CD4-positive, alpha-beta T cell treated with Interleukin-6 at 100 ng/mL for 8 hours (primary cell): ENCODE measurements at places on chromosomes 6 and 20.
A peak's percentile ranks its signal among the peaks of the same experiment; 100 is the strongest.

DNA sequence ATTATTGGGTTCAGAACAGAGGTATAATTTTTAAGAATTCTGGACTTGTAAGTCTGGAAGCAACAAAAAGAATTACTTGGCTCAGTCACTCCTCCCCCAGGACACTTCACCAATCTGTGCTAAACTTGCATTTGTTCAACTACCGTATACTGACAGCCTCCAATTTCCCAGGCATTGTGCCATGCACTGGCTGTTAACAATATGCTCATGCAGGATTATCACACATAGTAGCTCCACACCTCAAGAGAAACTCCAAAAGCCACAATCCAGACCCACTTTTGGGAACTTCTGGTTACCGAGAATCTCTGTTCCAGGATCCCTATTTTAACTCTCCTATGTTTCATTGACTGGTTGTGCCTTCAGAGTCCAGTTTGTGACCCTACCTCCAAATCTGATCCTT is 7.7 kb downstream of the ADGRF1 start:
- no peak for DNase-seq

DNA sequence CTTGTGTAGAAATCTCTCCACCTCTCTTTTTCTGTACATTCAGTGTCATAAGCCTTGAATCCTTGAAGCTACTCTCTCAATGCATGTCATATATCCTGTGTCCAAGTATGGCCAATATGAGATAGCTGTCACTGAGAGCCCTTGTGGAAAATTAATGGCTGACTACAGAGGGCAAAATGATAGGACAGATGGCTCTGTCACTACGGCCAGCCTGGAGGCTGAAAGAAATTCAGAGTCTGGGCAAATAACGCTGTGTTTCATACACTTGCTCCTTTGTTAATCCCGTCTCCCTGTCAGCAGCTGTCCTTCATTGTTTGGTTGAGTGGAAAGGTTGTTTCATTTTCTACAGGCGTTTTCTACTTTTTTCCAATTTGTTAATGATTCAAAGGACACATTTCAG is 70.4 kb upstream of the VGLL2 start:
- DNase-seq = no peak

DNA sequence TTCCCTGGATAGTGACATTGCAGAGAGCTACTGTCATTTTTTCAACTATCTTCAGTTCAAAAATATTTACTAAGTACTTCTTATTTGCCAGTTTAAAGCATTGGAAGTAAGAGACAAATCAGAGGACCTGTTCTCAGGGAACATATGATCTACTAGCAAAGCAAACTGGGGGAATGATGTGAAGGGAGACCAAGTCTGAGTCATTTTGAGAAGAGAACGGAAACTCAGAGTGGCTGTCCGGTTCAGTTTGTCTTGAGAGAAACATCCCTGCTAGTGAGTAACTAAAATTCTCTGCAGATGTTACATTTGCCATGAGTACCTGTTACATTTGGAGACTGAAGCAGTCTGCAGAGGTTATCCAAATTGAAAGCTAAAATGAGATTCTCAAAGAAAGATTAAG is 118.3 kb downstream of the KCNQ5 start:
- DNase-seq = no peak

- DNase-seq = no peak
These were observed 56.0 kb downstream of the SMOC2 start for GRCh38 chr6:168496997-168497331.

DNA sequence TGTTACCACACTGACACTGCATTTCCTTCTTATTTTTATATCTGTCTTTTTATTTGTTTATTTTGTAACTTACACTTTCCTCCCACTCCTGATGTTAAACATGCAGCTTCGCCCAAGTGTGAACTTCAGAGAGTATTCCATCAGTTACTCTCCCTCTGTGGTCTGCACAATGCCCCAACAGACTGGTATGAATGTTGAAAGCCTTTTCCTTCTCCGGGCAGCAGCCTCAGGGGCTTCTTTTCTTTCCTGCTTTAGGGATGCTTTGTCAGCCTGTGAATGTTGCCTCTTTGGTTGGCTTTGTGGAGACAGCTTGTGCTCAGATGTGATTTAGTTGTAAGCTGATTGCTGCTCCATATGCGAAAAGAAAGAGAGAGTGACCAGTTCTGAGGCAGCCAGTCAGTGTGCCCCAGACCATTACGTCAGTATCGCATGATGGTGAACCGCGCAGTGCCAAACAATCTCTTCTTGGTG is 44.0 kb downstream of the SMPDL3A start:
- DNase-seq = no peak

GRCh38 chr6:43917878-43918382 is 147.9 kb downstream of the VEGFA start:
- no peak for DNase-seq

- DNase-seq = no peak
These were observed 99.2 kb downstream of the OR2B2 start for GRCh38 chr6:27812805-27813492.

- peak; percentile 12 for DNase-seq
These were observed 41.9 kb upstream of the NOL4L start for GRCh38 chr20:32626859-32627636.

GRCh38 chr6:54366667-54367327 is 58.6 kb downstream of the TINAG start:
- no peak for DNase-seq

- no peak for DNase-seq
These were observed 41.9 kb downstream of the FOXP4 start for GRCh38 chr6:41588111-41588510.

DNA sequence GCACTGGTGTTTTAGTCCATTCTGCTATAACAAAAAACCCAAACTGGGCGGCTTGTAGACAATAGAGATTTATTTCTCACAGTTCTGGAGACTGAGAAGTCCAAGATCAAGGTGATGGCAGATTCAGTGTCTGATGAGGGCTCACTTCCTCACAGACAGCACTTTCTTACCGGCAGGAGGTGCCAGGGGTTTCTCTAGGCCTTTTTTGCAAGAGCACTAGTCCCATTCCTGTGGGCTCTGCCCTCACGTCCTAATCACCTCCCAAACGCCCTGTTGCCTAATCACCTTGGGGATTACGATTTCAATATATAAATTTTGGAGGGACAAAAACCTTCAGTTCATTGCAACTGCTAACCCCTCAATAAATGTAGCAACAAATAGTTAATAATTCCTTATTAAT is 140.0 kb upstream of the SGK1 start:
- no peak for DNase-seq

GRCh38 chr20:10201321-10201870 is 17.2 kb upstream of the SNAP25 start:
- no peak for DNase-seq

GRCh38 chr6:135861189-135861588 is 9.7 kb downstream of the PDE7B start:
- no peak for DNase-seq

- no peak for DNase-seq
These were observed 294.0 kb downstream of the SAMD5 start for GRCh38 chr6:147802459-147802858.

GRCh38 chr6:166435574-166435973 is 52.8 kb upstream of the MPC1 start:
- peak; percentile 60 for DNase-seq

GRCh38 chr6:108174371-108175175 is 8.8 kb downstream of the NR2E1 start:
- no peak for DNase-seq

GRCh38 chr6:158464483-158464882 is 95.4 kb upstream of the TMEM181 start:
- no peak for DNase-seq

DNA sequence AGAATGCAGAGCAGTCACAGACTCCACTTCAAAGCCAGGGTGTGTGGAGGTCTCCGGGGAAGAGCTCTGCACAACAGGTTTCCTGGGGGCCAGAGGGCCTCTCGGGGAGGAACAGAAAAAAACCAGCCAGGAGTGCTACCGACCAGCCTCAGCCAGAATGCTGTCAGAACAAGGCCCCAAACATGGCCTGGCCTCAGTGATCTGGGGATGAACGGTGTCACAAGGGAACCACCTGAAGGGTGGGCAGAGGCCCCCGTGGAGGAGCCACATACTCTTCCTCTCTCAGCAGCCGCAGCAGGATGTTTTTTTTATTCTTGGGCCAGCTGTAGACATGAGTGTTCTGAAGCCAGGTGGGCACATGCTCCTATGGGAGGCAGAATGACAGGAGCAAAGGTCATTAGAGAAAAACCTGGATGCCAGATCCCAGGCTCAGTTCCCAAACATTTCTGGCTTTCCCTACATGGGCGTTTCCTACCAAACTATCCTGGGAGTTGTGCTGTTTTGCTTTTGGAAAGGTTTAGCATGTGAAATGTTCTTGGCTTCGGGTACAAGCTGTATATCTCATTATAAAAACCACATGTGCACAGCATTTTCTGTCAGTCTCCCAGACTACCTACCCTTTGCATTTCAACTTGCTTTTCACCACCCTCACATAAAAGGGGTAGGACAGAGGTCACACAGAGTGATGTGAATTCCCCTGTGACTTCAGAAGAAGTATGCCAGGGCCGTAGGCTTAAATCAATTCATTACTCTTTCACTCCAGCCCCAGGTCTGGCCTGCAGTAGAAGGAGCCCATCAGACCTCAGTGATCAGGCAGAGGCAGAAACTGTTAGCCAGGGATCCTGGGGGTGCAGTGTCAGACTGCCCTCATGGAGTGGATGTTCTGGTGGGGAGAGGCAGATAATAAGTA is 46.2 kb downstream of the TRAF3IP2 start:
- DNase-seq = no peak

DNA sequence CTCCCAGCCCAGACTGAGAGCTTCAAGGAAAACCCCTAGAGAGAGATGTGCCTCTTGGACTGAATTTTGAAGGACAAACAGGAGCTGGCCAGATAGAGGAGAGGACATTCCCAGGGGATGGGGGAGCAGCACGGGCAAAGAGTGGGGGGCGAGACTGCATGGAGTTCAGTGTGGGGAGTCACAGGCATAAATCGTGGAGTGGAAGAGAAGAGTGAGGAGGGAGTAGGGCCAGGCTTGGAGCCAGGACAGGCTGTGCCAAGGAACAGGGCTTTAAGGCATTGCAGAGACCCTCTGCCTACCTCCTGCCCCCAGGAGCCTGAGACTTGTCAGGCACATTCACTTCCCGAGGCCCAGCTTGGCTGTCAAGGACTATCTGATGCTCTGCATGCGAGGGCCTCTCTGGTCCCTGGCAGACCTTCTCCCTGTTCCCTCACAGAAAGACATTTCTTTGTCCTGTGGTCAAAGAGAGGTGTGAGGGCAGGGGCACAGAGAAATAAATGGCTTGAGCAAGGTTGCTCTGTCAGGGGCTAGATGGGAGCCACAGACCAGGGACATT is 5.2 kb upstream of the SLC22A7 start:
- DNase-seq = no peak

DNA sequence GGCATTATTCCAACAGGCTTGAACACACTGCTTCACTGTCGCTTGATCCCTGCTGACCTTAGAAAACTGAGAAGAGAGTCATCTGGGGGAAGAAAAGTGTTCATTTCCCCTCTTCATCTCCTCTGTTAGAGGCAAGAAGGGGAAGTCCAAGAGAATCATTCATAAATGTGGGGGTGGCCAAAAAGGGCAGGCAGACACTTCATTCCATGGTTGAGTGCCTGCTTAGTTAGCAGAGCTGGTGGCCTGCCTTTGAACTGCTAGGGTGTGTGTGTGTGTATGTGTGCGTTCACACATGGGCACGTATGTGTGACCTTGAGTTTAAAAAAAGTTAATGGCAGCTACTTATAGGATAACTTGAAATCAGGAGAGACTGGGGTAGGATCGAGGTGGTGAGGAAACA is 39.4 kb upstream of the RFPL4B start:
- no peak for DNase-seq

DNA sequence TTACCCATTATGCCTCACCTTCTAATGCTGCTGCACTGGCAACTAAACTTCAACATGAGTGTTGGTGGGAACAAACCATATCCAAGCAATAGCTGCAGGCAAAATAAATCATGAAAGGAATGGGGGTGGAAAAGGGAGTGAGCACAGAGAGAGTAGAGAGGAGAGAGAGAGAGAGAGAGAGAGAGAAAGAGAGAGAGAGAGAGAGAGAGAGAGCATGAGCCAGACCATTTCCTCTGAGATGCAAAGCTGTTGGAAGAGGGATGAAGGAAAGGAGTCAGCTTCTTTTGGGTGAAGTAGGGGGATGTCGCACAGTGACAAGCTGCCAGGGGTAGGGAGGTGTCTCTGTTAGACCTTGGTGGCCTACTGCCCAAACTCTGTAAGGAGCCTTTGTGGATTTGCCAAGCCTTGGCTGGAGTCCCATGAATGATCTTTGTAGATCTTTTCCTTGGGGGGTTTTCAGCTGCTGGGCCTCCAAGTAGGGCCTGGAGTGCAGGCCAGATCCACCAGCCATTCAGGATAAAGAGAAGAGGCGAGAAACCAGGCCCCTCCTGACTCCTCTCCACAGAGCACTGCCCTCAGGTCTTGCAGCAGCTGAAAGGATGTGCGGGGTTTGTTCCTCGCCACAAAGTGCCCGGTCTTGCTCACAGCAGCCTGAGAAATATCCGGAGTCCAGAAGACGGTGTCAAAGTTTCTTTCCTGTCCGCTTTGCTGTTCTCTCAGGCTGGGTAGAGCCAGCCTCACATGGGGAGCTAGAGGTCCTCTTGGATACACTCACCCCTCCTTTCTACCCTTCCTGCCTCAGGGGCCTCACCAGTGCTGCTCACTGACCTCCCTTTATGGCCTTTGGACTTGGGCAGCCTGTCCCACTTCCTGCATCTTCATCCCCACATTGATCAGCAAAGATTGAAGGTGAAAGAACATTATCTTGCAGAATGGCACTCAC is 17.8 kb downstream of the BTBD3 start:
- DNase-seq = no peak

- DNase-seq = no peak
These were observed 1.7 kb upstream of the DSTN start for GRCh38 chr20:17568045-17568788.

DNA sequence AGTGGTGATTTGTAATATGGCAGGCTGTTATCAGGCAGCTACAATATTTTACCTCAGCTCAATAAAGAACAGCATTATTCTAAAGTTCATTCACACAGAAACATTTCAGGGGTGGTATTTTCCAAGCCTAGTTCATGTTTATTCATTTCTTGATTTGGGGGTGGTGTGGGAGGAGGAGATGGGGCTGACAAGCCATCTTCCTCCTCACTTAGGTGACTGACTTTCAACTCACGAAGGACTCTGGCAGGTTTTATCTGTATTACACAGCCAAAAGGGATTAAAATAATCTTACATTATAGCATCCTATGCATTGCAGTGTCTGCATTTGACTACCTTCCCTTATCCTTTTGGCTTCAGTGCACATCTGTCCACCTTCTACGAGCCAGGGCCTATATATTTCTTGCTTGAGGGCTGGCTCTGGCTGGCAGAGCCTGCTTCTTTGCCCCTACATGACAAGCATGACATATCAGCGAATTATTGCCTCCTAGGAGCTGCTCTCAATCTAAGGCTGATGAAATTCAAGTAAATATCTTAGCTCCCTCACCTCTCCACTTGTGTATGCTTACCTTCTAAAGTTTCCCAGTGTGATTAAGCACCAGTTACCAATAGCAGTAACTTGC is 20.0 kb downstream of the KHDRBS2 start:
- DNase-seq = no peak

GRCh38 chr20:8322662-8323217 is 190.7 kb downstream of the PLCB1 start:
- no peak for DNase-seq

- DNase-seq = no peak
These were observed 119.2 kb upstream of the INSM1 start for GRCh38 chr20:20248620-20249200.
